ENCODE measurements at places on chromosomes 5 and 9.

- DNase-seq, result no peak
Measured at GRCh38 chr5:71943874-71944273, 163.4 kb upstream of the MAP1B start.

DNA sequence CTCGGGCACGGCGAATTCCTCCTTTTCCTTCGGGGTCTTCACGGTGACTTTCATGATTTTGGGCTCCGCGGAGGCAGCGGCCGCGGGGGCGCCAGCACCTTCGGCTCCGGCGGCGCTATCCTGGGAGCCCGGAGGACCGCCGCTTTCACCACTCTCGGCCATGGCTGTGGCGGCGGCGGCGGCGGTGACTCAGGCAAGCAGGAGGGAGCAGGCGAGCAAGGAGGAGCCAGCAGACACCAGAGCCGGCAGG lies 315 bp downstream of the UBQLN1 start:
- DNase-seq, result no peak

- DNase-seq, result no peak
Measured at GRCh38 chr5:174798551-174798951, 74.2 kb downstream of the MSX2 start.

DNA sequence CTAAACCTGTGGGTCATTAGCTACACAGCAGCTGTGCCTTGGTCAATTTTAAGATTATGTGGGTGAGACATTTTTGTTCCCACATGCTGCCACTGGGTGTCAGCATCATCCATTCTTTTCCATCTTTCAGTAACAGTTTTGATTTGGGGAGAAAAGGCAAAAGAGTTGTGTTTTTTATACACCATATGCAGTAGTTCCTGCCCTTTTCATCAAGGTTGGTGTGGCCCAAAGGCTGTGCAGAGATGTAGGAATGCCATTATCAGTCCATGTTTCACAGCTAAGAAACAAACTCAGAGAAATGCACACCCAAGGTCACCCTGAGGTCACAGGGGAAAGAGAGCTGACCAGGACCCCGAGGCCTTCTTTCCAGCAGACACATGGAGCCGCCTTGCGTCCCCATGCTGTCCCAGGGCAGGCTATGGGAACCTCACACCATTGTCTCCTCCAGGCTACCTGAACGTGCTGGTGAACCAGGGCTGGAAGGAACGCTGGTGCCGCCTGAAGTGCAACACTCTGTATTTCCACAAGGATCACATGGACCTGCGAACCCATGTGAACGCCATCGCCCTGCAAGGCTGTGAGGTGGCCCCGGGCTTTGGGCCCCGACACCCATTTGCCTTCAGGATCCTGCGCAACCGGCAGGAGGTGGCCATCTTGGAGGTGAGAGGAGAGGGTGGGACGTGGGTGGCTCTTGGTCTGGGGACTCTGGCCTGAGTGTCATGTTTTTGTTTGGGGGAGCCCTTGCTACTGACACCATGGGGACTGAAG lies 27.8 kb upstream of the GRPEL2 start:
- no peak for DNase-seq

- DNase-seq, result no peak
Measured at GRCh38 chr9:97794666-97795065, 58.4 kb upstream of the FOXE1 start.

- no peak for DNase-seq
Measured at GRCh38 chr9:3329361-3329760, 196.4 kb downstream of the RFX3 start.

- no peak for DNase-seq
Measured at GRCh38 chr5:35926389-35927051, 11.9 kb downstream of the CAPSL start.

DNA sequence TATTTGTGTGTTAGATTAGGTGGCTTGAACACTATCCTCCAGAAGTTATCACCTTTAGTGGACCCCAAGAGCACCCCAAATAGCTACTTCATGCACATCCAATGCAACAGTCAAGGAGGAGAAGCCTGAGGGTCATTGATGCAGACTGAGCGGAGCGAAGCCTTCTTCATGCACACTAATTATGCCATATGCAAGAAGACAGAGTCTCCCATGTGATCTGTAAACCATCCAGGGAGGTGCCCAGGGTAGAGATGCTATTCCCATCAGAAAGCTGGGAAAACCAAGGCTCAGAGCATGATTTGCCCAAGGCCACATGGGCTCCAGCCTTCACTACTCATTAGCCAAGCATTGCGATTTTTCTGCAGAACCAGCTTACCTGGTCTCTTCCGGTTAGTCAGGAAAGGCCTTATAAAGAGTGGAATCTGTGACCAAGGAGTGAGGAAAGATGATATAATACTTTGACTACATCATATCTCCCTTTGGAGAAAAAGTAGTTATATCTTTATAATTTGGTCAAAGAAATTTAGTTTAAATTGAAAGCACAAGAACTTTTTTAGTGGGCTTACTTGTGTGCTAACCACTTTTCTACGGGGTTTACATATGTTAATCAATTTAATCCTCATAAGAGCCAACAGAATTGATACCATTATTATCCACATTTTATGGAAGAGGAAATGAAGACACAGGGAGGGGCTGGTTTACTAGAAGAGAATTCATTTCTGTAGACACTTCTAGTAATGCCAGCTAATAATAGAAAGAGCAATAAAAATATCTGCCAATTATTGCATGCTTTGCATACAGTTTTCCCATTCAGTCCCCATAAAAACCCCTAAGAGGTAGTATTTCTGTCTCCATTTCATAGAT lies 220.0 kb downstream of the ESM1 start:
- DNase-seq, result no peak

- no peak for DNase-seq
Measured at GRCh38 chr5:160105686-160106360, 13.4 kb downstream of the PWWP2A start.

GRCh38 chr5:170785416-170785815 lies 1.9 kb downstream of the GABRP start:
- no peak for DNase-seq

- DNase-seq, result no peak
Measured at GRCh38 chr5:141850786-141851185, 27.4 kb downstream of the PCDH1 start.

GRCh38 chr5:160455600-160455999 lies 33.9 kb downstream of the PTTG1 start:
- DNase-seq, result no peak

DNA sequence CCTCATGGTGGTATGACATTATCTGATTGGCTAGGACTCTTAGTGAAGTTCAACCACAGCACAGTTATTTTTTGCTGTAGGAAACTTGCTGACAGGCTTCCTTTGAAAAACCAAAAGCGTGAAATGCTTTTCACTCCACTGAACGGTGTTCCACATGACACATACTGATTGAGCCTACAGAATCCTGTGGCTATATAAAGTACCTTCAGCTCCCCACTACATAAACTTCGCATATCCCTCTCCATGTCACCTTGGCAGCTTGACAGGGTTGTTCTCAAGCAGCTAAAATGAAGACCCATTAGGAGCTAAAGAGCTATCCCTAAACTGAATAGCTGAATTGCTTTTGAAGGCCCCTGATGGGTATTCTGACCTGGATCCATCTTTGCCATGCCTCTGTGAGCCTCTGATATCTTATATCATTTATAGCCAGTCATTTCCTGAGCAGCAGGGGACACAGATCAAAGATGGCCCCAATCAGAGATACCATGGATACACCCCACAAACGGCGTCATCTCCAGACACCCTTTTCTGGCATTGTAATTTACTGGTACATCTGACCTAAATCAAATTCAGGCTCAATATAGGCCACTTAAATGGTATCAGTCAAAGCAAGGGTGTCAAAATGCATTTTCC lies 91.5 kb downstream of the APBA1 start:
- no peak for DNase-seq

- DNase-seq, result no peak
Measured at GRCh38 chr9:77838986-77839385, 190.9 kb upstream of the GNA14 start.

- DNase-seq, result no peak
Measured at GRCh38 chr9:73050065-73050816, 97.4 kb upstream of the ALDH1A1 start.

GRCh38 chr9:78858266-78858665 lies 561.3 kb downstream of the PSAT1 start:
- DNase-seq, result no peak

- DNase-seq, result no peak
Measured at GRCh38 chr9:75170898-75171360, 82.6 kb downstream of the OSTF1 start.

DNA sequence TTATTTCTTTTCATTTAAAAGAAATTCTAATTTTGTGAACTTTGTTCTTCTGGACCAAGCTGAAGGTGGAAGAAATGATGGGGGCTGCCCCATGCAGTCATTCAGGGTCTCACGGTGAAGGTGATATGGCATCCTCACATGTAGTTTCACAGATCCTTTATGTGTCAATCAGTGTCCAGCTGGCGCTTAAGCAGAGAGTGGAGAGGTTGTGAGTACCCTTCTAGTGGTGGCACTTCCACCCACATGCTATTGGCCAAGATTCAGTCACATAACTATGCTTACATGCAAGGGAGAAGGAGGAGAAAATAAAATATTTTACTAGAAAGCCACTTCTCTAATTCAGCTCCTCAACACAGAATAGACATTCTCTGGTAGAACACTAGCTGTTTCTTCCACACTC lies 34.7 kb downstream of the PLPPR1 start:
- no peak for DNase-seq

- DNase-seq, result no peak
Measured at GRCh38 chr5:127830157-127830556, 127.0 kb downstream of the CCDC192 start.

DNA sequence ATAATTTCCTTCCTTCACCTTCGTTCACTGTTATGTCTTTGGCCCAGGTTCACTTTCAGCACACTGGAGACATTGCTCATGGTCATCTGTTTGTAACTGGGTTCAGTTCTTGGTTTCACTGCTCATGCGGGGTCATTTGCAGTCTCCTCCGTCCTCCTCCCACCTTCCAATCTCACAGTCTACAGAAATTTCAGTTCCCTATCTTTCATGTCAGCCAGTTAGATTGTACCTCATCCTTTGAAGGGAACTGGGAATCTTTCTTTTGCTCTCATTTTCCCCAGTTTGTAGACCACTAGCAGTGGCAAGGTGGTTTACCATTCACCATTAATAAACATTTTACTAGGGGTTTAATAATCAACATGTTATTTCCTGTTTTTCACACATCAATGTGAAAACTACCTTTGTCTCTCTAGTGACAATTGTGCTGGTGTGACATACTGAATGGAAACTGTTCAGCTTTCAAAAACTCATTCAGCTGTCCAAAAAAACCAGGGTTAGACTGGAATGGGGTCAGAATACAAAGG lies 100.9 kb upstream of the IL6ST start:
- no peak for DNase-seq

DNA sequence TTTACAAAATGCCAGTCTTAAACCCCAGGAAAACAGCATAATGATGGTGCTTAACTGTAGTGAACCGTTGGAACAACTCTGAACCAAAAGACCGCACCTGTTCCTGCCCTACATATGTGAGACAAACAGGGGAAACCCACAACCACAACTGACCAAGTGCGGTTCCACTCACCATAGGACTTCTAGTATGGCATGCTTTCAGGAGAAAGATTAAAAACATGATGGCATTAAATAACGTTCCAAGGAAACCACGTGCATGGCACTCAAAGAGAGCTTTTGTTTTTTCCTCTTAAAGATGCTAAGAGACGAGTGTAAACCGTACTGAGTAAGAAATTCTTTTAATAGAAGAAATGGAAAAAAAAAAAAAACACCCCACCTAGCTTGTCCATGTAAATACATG lies 119.8 kb downstream of the SSBP2 start:
- peak; percentile 5 for DNase-seq
